RWPE2 (cell line): ENCODE measurements at places on chromosomes 3 and 15.

DNA sequence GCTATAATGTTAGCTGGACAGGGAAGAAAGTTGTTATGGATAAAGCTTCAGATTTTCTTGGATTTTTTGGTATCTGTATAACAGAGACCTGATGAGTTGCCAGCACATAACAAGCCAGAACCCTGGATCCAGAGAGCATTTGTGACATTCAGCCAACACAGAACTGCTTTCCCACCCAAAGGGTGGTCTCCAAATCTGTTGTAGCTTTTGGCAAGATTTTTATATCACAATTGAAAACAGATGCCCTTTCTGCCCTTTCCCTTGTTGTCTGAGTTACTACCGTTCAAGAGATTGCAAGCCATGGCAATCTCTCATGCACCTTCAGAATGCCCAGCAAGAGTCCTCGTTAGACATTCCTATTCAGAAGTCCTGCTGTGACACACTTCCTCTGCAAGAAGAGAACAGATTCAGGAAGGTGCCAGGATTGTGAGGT, 107.6 kb upstream of the FGF7 start:
- H3K4me3 ChIP-seq: no peak overlapping the region
- no peaks in the 10 kb centered on the region for H3K4me1 ChIP-seq
- no peaks in the 10 kb centered on the region for H3K27me3 ChIP-seq

DNA sequence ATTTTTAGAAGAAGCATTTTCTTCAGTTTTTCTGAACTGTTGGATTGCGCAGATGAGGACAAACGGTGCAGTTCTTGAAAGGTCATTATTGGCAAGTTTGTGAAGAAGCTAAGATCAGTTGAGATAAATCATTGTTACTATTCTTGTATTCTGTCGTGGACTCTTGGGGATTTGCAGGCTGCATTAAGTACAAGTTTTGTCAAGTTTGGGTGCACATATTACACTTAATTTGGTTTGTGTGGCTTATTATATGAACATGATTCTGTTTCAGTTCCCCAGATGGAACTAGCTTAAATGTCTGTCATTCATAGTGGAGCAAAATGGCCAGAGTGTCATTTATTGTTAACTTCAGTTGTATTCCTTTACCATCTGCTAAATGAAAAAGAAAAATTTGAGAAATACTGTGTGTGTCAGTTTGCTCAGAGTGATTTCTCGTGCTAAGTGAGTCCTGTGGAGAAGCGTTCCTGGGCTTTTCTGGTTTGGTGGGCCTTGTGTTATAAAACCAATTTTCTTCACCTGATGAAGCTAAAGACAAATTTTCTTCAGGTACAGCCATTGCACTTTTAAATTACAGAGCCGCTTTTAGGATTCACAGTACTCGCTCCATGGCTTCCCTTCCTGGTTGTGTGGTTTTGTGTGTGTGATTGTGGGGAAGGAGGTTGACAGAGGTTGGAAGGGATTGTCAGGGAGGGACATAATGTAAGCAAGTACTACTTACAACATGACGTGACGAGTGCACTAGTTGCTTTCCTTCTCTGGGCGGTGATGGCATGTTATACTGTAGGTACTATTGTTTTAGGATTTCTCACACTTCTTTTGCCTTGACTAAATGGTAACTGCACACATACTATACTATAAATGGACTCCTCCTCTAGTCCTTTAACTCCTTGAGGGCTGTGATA, 1.7 kb downstream of the AKAP13 start:
- DNase-seq: no peak
- peaks cover 25% of the 10 kb centered on the region for H3K36me3 ChIP-seq
- no peaks in the 10 kb centered on the region for H3K27me3 ChIP-seq
- H3K4me1 ChIP-seq: peaks cover 23% of the 10 kb centered on the region

- no peak overlapping the region for H3K27ac ChIP-seq
- no peak for DNase-seq
- H3K36me3 ChIP-seq: no peaks in the 10 kb centered on the region
- no peak overlapping the region for H3K4me3 ChIP-seq
- no peaks in the 10 kb centered on the region for H3K4me1 ChIP-seq
Observed at GRCh38 chr3:172981407-172981983, 159.5 kb downstream of the SPATA16 start.

DNA sequence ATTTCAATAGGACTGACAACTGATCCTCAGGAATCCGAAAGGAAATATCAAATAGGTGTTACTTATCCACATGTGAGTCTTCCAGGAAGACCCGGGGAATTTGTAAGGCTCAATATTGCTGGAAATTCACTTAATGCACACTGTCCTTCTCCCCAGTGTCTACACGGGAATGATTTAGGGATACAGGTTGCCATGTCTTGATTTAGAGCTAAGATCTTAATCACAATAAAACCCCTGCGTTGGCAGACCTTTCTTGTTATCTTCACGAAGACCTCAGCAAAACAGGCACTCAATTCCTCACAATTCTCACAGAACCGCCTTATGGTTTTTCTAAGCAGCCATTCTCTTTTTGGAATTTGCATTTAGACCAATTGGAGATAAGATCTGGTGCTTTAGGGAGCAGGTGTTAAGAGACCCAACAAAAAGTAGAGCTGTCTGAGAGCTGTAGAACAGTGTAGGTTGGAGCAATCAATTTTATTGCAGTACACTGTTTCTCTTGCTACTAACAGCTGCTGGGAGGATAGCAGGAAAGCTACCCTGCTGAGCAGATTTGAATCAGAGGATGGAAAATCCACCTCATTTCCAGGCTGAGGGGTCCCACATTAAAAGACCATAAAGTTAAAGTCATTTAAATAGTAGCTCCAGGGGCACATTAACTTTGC, 925.7 kb downstream of the EPHA3 start:
- DNase-seq: no peak
- H3K4me1 ChIP-seq: no peaks in the 10 kb centered on the region
- no peak overlapping the region for H3K4me3 ChIP-seq
- H3K36me3 ChIP-seq: no peaks in the 10 kb centered on the region
- no peaks in the 10 kb centered on the region for H3K27me3 ChIP-seq

GRCh38 chr15:42035435-42035761, 14.6 kb upstream of the PLA2G4E start:
- peak overlapping the region; percentile 84 for H3K27ac ChIP-seq
- H3K36me3 ChIP-seq: no peaks in the 10 kb centered on the region
- no peak overlapping the region for H3K4me3 ChIP-seq
- H3K27me3 ChIP-seq: no peaks in the 10 kb centered on the region

DNA sequence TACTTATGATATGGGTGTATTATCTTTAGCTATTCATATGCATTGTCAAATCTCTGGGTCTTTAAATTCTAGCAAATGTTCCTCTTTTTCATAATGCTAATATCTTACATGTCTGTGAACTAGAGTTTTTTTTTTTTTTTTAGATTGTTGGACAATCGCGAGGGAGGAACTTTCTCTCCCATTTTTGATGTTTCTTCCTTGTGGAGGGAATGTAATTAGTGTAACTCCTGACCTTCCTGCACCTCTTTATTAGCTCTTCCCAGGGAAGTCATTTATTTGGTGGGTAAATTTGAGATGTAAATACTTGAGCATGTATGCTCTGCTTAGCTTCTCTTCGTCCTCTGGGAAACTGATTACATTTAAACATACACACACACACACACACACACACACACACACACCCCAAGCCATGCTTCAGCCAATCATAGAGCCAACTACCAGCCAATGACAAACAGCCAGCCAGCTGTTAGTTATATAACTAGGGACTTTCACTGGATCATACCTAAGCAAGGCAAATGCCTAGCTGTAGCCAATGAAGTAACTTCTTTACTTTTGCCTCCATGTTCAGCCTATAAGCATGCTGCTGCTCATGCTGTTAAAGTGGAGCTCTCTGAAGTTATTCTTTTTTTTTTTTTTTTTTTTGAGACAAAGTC, 8.3 kb upstream of the USP8 start:
- H3K27me3 ChIP-seq: no peaks in the 10 kb centered on the region
- no peak overlapping the region for H3K4me3 ChIP-seq
- no peaks in the 10 kb centered on the region for H3K36me3 ChIP-seq
- no peak overlapping the region for H3K27ac ChIP-seq
- DNase-seq: no peak

GRCh38 chr3:15267502-15267901, 61.5 kb downstream of the CAPN7 start:
- H3K36me3 ChIP-seq: no peaks in the 10 kb centered on the region
- H3K4me1 ChIP-seq: peaks cover 4% of the 10 kb centered on the region
- no peaks in the 10 kb centered on the region for H3K27me3 ChIP-seq
- DNase-seq: no peak

DNA sequence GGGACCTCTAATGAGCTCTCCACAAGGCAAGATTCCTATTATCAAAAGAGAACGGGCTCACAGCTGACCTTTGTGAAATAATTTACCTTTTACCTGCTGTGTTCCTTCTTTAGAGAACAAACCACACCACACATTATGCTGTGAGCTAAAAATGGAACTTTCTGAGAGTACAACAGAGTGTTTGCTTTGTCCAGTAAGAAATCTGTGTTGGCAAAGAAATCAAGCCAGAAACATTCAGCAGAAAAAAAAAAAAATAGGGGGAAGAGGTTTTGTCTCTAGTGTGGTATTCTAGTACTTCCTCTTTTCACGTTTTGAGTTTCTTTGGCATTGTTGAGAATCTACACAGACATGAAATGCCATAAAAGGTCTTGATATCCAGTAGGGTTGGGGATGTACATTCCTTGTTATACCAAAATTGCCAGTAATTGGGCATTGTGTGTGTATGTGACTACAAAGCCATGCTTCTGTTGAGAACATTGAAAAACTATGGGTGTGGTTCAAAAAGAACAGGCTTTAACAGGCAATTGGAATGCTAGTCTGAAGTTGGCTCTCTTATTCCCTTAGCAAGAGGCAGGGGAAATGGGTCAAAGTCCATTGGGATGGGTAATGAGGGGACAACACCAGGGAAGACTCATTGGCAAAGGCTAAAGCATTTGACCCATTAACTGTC, 273.5 kb downstream of the NEK10 start:
- H3K27me3 ChIP-seq: no peaks in the 10 kb centered on the region
- no peak overlapping the region for H3K27ac ChIP-seq
- no peaks in the 10 kb centered on the region for H3K36me3 ChIP-seq
- no peak for DNase-seq
